ENCODE measurements at places on chromosomes 4 and X.

DNA sequence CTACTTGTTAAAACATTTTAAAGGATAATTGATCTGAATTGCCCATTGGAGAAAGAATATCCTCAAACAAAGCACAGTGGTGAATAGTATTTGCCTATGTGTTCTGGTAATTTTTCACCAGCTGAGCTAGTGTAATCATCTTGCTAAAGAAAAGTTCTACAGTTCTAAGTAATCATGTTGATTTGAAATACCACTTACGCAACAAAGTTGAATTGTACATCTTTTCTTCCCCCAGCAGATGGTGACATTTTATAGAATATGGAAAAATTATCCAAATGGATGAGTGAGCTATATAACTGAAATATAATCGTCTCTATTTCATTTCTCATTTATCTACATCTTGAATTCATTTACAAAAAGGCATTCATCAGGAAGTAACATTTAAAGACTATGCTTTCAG lies 9.7 kb upstream of the ZNF674 start:
- DNase-seq: no peak

DNA sequence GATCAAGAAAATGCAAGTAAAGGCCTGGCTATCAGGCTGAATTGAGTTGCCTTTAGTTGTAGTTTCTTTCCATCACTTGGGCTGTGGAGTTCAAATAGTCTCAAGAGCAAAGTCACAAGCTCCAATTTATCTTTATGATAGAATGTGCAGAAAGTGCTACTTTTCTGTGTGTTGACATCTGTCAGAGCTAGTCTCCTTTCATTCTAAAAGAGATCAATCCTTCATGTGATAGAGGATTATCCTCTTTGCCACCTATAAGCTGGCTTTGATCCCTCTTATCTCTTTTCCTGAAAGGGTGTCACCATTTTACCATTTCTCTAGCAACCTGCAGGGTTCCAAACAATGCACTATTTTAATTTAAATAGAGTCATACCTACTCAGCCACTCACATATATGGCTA lies 224.9 kb downstream of the TEX13A start:
- no peak for DNase-seq

GRCh38 chr4:10656988-10657387 lies 27.6 kb downstream of the CLNK start:
- no peak for DNase-seq

GRCh38 chr4:16269240-16269639 lies 43.0 kb upstream of the TAPT1 start:
- no peak for DNase-seq

- DNase-seq: no peak
Observed at GRCh38 chr4:35939751-35940150, 304.6 kb downstream of the ARAP2 start.

DNA sequence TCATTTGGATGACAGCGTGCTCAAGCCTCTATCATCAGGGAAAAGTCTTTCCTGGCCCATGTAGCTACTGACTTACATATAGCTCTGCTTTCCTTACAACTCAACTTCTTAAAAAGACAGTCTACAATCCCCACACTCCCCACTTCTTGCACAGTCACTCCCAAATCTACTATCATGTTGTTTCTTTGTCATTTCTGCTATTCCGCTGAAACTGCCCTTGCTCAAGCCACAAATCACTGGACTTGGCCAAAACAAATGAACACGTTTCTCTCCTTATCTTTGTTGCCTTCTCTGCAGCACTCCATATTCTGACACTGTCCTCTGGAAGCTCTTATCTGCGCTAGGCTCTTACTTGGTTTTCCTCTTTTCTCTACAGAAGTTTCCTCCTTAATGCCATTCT lies 28.2 kb downstream of the GPRIN3 start:
- DNase-seq: no peak

DNA sequence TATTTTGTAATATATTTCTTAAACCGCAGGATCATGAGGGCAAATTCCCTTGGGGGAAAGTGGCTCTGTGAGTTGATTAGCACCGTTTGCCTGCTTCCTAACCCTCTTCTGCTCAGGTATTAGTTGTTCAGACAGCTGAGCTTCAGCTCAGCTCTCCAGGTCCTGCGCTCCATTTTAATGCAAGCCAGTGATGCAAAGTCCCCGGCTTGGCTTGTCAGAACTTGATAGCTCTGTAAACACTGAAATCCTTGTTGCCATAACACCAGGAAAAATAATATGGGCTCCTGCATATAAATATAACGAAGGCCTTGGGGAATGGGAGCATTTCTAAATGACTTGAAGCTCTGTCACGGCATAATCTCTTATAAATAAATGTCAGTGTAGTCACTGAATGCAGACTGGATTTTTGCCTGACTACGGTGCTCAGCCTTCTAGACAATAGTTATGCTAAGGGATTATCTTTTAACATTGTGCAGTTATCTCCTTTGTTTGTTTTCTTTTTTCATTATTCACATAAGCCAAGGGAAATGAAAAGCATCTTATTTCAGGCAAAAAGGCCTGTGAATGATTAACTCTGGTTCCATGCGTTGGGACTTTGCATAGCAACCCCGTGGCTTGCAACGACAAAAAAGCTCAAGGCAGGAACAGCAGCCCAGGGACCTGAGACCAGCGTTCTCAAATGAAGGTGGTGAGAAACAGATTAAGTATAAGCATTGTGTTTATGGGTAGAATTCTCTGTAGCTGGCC lies 253.2 kb downstream of the SPRY1 start:
- no peak for DNase-seq

Data from activated T-cell treated with anti-CD3 and anti-CD28 coated beads for 24 hours (primary cell).